H9 (cell line): ENCODE measurements at places on chromosomes 7 and 10. TPM values are rescaled to one million over a fixed set of nuclear protein-coding genes. Genes with fewer than 3 reads are reported as not detected.

DNA sequence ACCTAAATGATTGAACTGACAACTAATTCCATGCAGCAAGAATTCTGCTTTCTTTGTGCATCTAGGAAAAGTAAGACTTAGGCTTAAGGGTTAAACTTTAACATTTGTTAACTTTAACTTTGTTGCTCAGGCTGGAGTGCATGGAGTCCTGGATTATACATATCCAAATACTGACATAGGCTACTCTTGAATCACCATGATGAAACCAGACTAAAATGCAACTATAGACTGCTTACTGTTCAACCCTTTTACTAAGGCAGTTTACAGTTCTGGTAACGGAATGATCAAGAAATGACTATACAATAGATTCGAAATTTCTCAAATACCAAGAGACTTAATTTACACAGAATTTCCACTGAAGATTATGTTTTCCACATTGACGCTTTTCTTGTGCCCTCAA is 52.0 kb downstream of the PUS7 start:
- DNase-seq = no peak

- DNase-seq = no peak
Measured at GRCh38 chr10:114577133-114577532, 80.9 kb downstream of the ABLIM1 start.

DNA sequence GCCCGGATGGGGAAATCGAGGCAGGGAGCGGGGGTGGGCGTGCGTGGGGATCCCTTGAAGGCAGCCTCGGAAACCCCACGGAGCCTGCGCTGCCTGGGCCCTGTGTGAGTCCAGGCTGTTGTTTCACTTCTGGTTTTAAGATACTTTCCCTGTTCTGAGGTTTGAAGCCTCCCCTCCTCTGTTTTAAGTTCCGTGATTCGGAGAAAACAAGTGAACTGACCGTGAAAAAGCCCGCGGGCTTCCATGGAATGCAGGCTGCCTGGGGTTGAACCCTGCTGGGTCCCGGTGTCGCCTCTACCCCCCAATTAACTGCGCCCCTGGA is 401 bp downstream of the LRRC27 start:
- DNase-seq = no peak

- no peak for DNase-seq
Measured at GRCh38 chr10:126243971-126244370, 144.3 kb downstream of the ADAM12 start.

DNA sequence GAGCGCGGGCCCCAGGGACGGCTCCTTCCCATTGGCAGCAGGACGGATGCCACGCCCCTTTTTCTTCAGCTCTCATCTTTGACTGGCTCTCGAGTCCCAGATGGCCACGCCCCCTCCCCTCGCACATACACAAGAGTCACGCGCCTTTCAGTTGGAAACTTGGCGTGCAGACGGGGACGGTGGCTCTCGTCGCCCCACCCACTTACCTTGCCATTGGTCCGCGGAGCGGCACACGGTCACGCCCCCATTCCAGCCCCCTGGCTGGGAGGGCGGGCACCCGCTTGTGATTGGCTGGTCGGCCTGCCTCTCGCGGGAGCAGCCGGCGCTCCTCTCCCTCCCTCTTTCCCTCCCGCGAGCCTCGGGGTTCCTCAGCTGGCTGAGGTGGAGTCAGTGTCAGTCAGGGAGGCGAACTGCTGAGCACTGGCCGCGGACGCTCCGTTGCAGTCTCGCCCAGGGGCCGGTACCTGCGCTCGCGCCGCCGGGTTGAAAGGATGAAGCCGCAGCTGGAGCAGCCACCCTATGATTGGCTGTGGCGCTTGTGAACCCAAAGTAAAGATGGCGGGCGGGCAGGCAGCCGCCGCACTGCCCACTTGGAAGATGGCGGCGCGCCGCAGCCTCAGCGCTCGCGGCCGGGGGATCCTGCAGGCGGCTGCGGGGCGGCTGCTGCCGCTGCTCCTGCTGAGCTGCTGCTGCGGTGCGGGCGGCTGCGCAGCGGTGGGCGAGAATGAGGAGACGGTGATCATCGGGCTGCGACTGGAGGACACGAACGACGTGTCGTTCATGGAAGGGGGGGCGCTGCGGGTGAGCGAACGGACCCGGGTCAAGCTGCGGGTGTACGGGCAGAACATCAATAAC is at the start of gene CNNM2:
CNNM2 (plus strand) TSS at position 333 of the 855 bp plus-strand sequence; CDS start at position 520, 187 bp downstream.
- DNase-seq = peak; percentile 100

- peak; percentile 36 for DNase-seq
Measured at GRCh38 chr10:86365346-86366032, 1.1 kb downstream of the GRID1 start.

DNA sequence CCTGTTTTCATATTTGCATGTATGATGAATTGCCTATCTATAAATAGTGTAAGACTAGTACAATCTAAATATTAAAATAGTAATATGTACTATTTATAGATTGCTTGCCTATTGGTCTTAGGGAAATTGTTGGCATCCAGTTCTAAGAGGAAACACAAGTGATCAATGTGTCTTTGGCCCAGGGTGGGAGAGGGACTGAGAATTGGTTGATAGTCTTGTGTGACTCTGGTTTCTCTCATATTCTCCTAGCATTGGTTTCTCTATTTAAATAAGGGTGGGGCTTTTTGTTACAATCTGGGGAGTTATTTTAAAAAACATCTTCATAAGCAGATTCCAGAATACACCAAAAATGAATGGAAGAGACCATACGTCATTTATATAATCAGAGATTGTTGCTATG is 250.1 kb downstream of the EXOC4 start:
- DNase-seq = no peak

DNA sequence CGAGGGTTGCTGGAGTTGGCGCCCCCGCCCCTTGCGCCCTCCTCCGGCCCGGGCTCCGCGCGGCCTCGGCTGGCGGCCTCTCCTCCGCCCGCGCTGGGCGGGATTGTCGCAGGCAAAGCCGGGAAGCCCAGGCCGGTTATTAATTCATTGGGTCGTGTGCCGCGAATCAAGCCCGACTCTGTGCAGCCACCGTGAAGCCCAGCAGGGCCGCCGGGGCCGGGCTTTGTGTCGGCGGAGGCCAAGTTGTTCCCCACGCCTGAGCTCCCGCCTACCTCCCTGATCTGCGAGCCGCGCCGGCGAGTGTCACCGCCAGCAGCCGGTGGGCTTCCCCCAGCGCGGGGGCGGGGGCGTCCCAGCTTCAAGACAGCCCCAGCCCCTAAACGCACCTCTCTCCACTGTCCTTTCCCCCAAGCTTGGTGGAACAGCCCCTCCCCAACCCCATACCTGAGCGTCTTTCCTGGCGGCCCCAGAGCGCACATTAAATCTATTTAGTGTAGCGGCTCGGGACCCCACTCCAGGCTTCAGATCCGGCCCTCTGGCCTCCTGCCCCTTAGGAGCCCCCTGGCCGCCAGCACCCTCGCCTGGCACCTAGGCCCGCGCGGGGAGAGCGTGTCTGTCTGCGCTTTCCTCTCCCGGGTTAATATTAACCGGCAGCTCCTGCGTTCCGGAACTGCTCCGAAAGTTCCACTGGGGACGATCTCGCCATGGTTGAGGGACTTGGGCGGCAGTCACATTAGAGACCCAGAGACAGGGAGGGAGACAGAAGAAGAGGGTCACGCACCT is 3.5 kb downstream of the SHH start:
- no peak for DNase-seq

ZNF117 gene
- total RNA-seq = 11.6 and 13.6 TPM in 2 replicates

PNLIP gene
- not detected in 2 replicates for total RNA-seq

DNAJC1 gene
- total RNA-seq = 10.6 and 11.2 TPM in 2 replicates
